CD4-positive, alpha-beta T cell treated with Interleukin-15 for 4 hours (primary cell): ENCODE measurements at places on chromosomes 7 and 10.

DNA sequence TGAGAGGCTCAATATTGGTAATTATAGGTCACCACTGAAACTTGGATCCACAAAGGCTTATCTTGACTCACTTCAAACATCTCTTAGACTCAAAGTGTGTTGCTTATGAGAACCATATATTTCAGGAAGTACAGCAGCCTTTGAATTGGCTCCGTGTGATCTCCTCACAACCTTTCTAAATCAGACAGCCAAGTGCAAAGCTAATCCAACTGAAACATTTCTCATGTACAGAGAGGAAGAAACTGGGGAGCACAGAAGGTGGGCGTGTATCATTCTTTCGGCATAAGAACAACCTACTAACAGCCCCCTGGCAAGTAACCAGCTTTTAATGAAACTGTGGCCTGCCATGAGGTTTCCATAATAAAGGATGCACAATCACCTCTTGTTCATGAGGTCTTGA is 109.4 kb downstream of the MBL2 start:
- no peak for DNase-seq

DNA sequence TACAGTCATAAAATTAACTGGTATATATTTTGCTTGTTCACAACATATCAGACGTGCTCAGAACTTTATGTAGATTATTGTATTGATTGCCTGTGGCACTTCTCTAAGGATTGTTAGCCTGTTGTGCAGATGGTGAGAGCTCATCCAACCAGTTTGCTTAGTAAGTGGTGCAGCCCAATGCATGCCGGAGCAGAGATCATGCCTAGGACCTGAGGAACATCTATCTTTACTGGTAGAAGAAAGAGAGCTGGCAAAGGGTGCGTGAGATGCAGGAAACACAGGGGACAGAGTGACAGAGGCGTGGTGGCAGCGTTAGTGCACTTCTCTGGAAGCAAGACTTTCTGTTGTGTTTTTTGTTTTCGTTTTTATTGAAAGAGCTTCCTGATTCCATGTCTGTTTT is 35.9 kb downstream of the CCM2 start:
- DNase-seq: no peak

DNA sequence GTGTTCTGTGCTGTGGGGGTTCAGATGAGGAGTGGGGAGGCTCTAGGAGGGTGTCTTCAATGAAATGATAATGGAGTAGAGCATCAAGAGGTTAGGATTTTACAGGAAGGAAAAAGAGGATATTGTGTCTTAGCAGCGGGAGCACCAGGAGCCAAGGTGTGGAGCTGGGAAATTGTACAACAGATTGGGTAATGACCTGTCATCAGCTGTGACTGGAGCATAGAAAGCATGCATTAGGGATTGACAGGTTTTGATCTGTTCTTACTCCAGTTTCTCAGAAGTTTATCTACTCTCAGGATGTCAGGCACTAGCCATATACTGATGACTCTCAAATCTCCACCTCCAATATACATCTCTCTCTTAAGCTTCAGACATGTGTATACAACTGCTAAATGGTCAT is 196.9 kb downstream of the ARHGAP12 start:
- no peak for DNase-seq

- DNase-seq: no peak
These were observed 63.7 kb downstream of the CARD11 start for GRCh38 chr7:2979951-2980350.

DNA sequence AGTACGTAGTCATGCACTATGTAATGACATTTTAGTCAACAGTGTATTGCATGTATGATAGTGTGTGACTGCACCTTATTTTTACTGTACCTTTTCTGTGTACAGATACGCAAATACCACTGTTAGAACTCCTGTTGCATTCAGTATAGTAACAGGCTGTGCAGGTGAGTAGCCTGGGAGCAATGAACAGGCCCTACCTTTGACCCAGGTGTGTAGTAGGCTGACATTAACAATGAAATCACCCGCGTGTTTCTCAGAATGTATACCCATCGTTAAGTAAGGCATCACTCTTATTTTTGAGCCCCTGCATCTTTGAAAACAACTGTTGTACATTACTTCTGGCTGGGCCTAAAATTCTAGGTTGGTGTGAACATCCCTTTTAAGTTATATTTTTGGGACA is 41.6 kb downstream of the DAGLB start:
- DNase-seq: no peak

GRCh38 chr7:106203473-106203872 is 81.3 kb downstream of the NAMPT start:
- DNase-seq: no peak

DNA sequence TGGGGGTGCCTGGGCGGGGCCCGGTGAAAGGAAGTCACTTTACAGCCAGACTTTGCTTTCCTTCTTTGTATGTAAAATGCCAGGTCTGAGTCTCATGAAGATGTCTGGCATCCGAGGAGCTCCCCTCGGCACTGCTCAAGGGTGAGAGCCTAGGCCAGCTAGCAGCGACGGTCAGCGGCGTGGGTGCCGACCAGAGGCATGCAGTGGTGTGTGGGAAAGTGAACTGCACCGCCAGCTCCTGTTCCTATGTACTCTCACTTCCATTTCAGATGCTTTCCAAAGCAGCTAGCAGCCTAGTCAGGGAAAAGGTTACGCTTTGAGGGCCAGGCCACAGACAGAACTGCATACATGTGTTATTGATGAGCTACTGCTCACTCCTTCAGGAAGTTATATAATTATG is 172.8 kb downstream of the ZMYND11 start:
- DNase-seq: no peak

GRCh38 chr7:46245586-46246111 is 324.6 kb upstream of the IGFBP3 start:
- no peak for DNase-seq

GRCh38 chr10:34904191-34904590 is 89.1 kb upstream of the PARD3 start:
- DNase-seq: no peak

DNA sequence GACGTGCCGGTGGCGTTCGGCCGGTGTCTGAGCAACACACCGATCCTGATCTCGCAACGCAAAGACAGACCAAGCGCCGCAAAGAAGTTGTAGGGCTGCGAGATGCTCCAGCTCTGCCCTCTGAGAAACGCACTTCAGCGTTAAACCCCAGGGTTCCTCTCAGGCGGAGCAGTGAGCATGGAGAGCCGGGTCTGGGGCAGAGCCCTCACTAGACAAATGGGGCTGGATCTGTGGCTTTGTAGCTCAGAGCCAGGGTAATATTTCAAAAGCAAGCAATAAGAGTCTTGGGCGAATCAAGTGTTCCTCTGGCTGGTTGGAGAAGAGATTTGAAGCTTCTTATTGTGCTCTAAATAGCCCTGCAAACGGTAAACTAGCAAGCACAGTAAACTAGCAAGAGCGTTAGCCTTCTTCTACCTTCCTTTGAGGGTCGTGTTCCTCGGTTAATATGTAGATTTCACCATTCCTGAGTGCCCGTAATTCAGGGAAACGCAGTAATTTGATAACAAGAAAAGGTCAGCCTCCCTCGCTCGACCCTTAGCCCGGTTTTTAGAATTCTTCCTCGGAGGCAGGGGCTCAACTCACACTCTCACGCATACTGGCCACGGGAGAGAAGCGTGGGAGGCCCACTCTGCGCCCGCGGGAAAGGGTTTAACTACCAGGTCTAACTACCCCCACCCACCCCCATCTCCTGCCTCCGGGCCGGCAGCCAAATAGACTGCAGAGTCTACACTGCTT is 6.7 kb downstream of the SKAP2 start:
- no peak for DNase-seq
